ENCODE measurements at places on chromosomes 1 and 21.

DNA sequence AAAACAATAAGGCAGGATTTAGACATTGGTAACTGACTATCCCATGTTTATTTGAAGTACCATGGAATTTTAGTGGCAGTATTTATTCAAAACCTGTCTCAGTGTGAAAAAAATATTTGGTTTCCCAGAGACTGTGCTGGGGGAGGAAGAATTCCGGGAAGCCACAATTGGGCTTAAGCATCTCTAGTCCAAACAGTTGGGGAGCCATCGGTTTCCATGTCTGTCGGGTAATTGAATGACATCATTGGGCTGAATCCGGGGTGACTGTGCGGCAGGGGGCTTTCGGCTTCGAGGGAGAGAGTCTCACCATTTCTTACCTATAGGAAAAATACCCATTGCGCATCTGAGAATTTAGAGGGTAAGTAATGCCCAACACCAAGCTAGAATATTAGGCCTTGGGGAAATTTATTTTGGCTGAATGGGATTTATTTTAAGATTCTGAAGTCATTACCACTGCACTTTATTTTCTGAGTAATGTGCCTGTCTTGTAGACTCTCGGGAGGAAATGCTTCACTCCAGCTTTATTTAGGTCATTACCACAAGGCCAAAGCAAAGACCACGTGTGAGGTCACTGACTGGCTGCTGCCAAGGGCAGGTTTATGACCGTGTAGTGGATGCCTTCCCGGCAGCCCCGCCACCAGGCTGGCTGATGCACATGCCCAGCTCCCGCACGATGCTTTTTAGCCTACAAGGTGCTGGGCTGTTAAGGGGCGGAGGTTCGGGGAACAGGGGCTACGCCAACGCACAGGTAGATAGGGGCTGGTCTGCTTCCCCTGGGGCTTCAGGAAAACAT is 23.1 kb upstream of the UMODL1 start:
- DNase-seq, result no peak

GRCh38 chr1:110161849-110162248 is 11.6 kb downstream of the SLC6A17 start:
- DNase-seq, result peak; percentile 56

- DNase-seq, result no peak
Measured at GRCh38 chr1:41344708-41345159, 16.5 kb upstream of the FOXO6 start.

DNA sequence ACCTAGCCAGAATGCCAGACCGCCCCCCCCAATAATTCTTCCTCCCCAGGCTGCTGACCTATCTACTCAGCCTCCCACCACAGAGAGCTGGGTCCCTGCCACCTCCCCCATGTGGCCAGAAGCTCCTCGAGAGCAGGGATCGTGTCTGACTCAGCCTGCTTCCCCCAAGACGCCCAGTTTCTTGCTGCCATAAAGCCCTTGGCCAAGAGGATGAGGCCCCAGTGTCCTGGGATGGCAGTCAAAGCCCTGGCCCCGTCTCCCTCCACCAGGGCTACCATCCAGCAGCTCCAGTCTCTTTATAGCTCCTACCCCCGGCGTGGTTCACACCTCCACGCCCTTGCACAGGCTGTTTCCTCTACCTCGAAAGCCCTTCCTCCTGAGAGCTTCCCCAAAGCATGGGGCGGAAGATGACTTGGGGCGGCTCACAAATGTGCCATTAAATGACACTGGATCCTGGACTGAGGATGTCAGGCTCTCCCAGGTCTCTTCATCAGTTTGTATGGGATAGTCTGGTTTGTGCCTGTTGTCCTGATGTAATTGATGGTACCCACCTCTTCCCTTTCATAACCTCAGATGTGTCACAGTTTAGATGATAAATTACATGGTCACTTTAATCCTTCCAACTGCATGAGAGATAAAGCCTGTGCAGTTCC is 13.2 kb downstream of the ADGRB2 start:
- DNase-seq, result peak; percentile 7

DNA sequence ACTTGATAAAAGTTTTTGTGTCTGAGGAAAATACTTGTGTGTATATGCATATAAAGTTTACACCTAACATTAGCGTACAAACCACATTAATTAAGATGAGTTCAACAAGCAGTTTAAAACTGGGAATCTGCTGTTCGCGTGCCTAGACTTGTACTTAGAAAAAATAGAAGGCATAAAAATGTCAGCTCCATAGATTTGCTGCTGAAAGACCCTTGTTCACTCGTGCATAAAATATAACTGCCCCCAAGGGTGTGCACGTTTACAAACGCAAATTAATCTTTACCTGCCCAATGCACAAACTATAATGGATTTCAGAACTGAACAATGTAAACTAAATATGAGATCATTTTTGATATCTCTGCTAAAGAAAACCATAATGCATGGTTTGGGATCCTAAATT is 392.3 kb upstream of the ADGRL2 start:
- no peak for DNase-seq

- no peak for DNase-seq
Measured at GRCh38 chr1:242196914-242197313, 198.0 kb upstream of the MAP1LC3C start.

- DNase-seq, result no peak
Measured at GRCh38 chr1:234361102-234361603, 12.1 kb upstream of the COA6 start.

- no peak for DNase-seq
Measured at GRCh38 chr1:208280681-208281450, 36.7 kb upstream of the PLXNA2 start.
